ENCODE measurements at places on chromosomes 4 and X.

GRCh38 chrX:155997436-155997835 lies at the start of gene IL9R:
TSS of gene IL9R (plus strand) at chrX:155997696. CDS start at chrX:155997760, 64 bp downstream.
- DNase-seq: no peak

DNA sequence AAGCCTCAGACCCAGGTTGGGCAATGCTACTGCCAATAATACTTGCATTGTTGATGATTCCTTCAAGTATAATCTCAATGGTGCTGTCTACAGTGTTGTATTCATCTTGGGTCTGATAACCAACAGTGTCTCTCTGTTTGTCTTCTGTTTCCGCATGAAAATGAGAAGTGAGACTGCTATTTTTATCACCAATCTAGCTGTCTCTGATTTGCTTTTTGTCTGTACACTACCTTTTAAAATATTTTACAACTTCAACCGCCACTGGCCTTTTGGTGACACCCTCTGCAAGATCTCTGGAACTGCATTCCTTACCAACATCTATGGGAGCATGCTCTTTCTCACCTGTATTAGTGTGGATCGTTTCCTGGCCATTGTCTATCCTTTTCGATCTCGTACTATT lies 7.4 kb downstream of the LPAR4 start:
- DNase-seq: no peak

GRCh38 chrX:66728818-66729271 lies 90.0 kb upstream of the EDA2R start:
- peak; percentile 40 for DNase-seq

GRCh38 chr4:875818-876423 lies 50.0 kb upstream of the CPLX1 start:
- DNase-seq: no peak

GRCh38 chr4:165874791-165875371 lies 1.8 kb downstream of the TLL1 start:
- DNase-seq: peak; percentile 69

DNA sequence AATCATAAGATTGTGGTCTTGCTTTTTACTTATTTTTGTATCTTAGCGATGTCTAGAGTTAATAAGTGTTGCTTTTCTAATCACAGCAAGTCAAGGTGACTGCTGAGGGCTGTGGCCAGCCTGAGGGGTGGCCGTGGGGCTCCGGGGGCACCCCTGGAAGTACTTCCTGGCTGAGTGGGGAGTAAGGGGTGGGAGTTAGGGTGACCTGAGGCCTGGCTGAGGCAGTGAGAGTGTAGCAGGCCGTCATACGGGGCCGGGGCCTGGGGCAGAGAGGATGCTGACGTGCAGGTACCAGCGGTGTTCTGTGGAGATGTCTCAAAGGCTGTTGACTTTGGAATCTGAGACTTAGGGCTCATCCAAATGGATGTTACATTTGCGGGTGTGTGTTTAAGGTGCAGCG lies 29.3 kb downstream of the PIGG start:
- DNase-seq: no peak

GRCh38 chrX:114798907-114799306 lies 215.0 kb downstream of the HTR2C start:
- DNase-seq: no peak

GRCh38 chrX:6053141-6053540 lies 175.5 kb downstream of the NLGN4X start:
- DNase-seq: no peak

DNA sequence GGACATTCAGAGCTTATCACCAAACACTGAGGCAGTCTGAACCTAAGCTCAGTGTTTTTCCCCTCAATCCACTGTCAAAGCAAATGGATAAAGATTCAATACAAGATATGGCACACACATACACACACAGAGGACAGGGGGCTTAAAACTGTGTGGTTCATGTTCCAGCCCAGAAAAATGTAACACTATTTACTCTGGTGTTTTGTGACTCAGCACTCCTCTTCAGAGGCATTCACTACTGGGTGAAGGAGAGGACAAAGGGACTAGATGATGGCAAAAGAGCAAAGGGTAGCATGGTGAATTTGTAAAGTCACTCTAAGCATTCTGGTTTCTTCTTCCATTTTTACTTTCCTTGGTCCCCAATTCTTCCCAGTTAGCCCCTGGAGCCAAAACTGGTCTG lies 120.3 kb downstream of the ARHGEF9 start:
- no peak for DNase-seq

DNA sequence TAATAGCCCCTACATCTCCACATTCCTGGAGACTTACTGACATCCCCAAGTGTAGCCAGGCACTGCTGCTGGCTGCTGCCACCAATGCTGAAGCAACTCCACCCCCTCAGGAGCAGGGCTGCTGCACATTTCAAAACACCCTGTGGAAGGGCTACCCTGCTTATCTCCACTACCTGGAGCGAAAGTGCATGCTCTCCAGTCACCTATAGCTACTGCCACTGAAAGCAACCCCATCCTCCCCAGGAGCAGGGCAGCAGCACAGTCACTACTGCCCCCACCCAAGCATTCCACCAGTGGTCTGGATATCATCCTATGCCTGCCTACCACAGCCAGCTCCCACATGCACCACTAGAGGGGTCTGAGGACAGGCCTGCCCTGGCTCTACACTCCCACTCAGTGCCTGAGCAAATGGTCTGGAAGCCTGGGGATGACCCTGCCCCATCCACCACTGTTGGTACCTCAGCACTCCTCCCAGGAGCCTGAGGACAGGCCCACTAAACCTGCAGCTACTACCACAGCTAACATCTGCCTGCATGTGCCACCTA lies 55.3 kb downstream of the MANBA start:
- no peak for DNase-seq

GRCh38 chr4:67699603-67700002 lies 1.4 kb downstream of the UBA6 start:
- DNase-seq: no peak

DNA sequence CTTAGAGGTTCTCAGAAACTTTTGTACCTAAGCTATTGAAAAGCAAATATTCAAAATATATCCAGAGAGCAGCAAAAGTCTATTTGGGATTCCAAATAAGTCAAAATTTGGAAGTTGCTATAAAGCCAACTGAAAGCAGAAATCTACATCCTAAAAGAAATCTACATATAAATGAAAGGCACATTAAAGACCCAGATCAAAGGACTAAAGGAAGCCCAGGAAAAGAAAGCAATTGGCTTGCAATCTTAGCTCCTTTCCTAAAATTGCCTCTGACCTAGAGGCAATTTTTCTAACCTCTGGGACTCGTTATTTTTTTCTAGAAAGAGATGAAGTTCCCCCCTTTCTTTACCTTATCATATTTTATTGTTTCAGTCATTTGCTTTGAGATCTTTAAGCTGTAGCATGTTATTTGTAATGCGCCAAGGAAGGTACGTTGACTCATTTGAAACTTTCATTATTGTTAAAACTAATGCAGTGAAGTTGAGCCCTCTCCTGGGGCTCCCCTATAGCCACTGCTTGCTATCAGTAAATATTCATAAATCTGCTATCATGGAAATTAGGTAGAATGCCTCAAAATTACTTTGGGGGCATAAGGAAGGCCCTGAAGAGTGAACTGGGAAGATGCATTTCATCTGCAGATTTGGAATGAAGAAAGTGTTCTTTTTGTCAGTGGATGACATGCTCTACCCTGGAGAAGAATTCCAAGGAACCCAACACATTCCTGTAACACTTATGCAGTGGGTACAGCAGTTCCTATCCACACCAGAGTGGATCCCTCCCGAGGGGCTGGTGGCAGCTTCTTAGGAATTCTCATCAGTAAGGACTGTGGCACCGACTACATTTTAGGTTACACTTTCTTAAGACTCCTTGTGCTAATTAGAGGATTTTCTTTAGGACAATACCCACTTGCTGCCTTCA lies 177.8 kb upstream of the IGFBP7 start:
- DNase-seq: no peak

GRCh38 chrX:124555036-124555595 lies 208.8 kb downstream of the SH2D1A start:
- DNase-seq: no peak

DNA sequence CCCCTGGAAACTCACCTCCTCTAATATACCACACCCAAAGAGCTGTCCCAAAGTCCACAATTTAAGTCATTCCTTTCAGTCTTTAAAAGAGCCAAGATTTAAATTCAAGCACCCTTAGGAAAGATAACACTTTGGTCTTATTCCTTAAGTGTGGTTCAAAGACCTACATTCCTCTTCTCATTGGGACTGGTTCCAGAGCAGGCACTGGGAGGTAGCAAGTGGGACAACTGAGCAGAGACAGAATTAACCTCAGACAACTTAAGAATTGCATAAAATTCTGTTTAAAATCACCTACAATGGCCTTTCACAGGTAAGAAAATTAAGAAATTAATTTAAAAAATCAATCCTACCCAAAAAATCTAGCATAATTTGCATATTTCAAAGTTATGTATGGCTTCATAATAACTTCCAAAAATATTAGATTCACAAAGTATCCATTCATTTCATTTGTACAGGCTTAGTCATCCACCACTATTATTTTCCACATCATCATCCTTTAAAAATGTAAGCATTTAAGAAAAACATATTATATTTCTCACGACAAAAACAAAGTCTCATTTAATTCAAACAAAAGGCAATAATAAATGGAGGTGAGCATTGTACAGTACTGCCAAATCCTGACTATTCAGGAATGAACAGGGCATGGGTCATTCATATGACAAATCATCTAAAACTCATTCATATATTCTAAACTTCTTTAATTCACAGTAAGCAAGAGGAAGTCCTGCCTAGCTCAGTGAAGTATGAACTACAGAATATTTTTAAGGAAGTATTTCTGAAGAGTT lies 13.6 kb downstream of the PRSS12 start:
- no peak for DNase-seq

GRCh38 chr4:140703463-140703862 lies 52.7 kb downstream of the TBC1D9 start:
- no peak for DNase-seq

DNA sequence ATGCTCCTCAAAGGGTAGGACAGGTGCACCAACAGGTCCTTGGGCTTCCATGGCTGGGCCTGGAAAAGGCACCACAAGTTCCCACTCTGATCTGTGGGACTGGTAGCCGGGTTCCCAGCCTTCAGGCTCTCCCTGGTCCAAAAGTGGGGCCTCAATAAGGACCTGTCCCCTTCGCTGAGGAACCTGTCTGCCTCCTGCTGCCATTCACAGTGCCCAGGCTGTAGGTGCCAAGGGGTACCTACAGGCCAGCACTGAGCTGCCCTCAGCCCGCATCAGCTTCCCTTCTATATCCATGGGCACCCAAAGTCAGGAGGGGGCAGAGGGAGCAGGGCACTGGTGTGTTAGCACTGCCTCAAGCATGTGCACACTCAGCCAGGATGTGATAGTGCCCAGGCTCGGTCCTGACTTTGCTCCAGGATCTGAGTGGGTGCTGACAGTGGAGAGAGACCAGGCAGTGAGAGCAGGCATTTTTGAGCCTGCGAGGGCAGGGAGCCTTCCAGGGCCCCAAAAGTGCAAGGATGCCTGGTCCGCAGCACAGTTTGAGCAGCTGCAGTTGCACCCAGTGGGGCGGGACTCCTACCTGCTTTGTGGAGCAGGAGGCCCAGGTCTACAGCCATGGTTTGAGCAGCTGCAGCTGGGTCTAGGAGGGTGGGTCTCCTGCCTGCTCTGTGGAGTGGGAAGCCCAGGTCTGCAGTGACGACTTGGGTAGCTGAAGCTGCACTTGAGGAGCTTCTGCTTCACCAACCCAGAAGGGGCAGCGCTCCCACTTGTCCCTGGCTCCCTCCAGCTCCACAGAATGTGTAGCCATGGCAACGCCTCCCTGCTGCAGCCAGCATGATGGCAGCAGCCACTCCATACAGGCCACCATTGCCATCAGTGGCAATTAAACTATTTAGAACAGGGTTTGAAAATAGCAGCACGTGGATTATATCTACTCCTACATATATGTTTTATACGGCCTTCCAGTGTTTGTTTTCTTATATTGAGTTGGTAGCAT lies 376.4 kb downstream of the KCTD8 start:
- no peak for DNase-seq

GRCh38 chr4:89800012-89800516 lies 36.9 kb downstream of the SNCA start:
- no peak for DNase-seq

GRCh38 chrX:19814240-19814639 lies 73.2 kb downstream of the SH3KBP1 start:
- DNase-seq: no peak

DNA sequence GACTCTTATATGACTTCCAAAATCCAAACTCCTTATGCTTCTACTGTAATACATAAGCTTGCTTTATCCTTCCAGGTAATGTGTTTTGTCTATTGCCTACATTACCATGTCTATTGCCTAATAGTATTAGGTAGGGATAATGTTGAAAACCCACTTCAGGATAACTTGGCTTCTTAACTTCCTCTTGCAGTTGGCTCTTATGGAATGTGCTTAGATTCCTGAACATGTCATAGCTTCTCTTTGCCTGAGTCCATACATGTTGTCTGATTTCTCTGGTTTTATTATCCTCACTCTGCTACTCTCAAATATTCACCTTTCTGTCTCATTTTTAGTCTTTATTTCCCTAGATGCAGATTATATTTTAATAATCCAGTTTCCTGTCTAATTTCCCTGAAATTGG lies 599.9 kb downstream of the IL15 start:
- no peak for DNase-seq

DNA sequence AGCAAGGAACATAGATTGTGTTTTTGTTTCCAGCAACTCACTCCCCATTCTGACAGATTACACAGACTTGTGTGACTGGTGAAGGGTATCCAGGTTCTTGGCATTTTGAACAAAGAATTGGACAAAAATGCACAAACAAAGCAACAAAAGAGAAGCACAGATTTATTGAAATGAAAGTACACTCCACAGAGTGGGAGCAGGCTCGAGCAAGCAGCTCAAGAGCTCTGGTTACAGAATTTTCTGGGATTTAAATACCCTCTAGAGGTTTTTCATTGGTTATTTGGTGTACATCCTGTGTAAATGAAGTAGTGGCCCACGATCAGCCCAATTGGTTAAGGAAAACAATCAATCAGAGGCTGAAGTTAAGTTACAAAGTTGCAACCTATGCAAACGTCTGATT lies 155.0 kb upstream of the JADE1 start:
- no peak for DNase-seq

- DNase-seq: no peak
Measured at GRCh38 chr4:139050446-139050845, 34.9 kb downstream of the NOCT start.

GRCh38 chrX:38356401-38356800 lies 4.0 kb downstream of the OTC start:
- DNase-seq: no peak

DNA sequence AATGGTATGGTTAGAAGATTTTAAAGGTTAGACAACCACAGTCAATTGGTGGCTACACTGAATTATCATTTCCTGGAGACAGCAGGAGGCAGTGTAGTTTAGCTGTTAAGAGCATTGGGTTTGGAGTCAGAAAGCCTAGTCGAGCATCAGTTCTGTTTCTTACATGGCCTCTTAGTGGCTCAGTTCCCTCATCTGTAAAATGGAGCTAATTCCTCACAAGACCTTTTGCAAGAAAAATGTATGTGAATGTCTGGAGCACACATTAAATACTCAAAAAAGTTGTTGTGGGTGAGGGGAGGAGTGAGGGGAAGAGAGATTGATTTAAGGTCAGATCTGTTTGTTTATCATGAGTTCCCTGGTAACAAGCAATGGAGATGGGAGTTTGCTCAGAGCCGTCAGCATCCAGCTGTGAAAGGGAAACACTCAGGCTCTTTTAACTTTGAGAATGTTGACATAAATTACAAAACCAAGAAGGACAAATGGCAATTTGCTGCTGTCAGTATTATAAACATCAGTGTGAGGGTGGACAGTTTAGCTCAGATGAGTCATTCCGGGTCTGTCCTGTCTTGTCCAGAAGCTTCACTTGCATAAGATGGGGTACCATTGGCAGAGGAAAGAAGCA lies 98.2 kb upstream of the PGRMC2 start:
- no peak for DNase-seq

All from right forelimb (tissue), 1 donor.